IMR-90 (cell line): ENCODE measurements at places on chromosomes 2 and 18.

- no peak for DNase-seq
These were observed 82.7 kb downstream of the C2orf74 start for GRCh38 chr2:61244694-61245093.

DNA sequence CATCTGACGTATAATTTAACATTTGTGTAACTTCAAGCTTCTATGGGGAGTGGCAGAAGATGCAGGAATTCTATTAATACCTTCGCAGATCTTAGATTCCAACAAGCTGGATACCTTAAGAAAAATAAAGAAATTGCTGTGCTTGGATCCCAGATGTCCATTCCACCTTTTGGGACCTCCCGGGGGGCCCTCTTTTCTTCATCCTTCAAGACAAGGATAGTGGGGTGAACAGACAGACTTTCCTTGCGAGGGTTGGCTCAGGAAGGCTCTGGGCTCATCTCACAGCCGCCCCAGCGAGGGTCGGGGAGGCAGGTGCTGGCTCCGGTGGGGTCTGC, 509 bp upstream of the RNF144A start:
- DNase-seq, result no peak

- no peak for DNase-seq
These were observed 183.3 kb downstream of the SLC8A1 start for GRCh38 chr2:40268566-40268965.

DNA sequence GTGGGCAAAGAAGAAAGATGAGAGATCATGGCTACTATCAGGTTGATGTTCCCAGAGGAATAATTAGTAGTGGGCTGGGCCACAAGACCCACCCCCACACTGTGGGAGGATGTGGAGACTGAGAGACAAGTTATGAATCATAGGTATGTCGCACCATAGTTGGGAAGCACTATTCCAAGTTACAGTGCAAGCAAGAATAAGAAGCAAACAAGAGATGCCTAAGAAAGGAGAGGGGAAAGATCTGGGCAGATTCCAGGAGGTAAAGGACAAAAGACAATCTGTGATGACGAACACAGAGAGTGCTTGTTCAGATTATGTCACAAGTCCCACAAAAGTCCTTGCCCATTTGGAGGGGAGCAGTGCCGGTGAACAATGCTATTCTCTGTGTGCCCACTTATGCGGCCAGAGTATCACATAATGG, 56.6 kb downstream of the FAM228A start:
- peak; percentile 50 for DNase-seq

- DNase-seq, result no peak
These were observed 2.0 kb upstream of the TBC1D8 start for GRCh38 chr2:101153077-101153707.

DNA sequence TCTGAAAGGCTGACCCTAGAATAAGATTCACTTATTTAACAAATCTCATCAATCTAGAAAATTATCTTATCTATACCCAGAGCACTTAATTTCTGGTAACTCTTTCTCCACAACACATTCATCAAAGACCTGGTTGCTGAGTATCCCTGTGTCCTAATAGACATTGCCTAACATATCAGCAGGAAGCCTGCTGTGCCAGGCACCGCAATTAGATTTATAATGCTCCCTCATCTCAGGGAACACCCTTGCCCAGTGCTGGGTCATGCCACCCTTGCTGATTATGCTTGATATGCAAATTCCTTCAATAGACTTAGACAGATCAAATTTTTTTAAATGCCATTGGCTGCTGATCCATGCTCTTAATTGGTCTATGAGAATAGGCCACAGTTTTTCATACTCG, 3.8 kb downstream of the DSG1 start:
- DNase-seq, result no peak

DNA sequence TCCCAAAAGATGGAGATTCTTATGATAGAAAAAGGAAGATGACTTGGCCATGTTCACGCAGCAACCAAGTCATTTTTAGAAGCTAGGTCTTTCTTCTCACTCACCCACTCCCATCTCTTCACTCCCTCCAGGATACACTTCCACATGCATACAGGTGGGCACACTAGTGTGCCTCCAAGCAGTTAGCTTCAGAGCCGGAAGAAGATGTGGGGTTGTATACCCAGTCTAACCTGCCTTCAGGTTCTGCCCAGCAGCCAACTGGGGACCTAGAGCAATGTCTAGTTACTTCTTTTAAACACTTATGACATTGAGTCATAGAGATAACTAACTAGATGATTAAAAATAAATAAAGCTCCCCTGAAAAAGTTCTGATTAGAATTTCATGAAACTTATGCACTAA, 21.8 kb upstream of the TANK start:
- DNase-seq, result no peak
